ENCODE measurements at places on chromosomes 5 and 9.

- DNase-seq: peak; percentile 7
These were observed 40.4 kb downstream of the ACTBL2 start for GRCh38 chr5:57442080-57442839.

GRCh38 chr9:92289708-92290390 is 3.6 kb downstream of the IARS1 start:
- DNase-seq: no peak

DNA sequence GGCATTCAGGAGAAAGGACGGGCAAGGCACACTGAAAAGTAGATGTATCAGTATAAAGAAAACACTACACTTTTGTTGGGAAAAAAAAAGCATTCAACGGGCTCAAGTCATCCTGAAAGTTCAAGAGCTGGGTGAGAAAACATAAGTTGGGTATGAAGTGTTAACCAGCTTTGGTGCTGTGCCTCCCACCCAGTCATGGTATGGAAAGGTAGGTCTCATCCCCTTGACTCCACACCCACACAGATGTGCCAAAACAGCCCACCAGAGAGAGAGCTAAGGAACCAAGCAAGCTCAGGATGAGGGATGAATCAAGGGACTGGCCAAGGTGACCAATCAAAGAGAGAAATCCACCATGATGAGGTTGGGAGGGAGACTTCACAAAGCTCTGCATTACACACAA is 54.7 kb downstream of the ESM1 start:
- DNase-seq: no peak

GRCh38 chr5:119532637-119533036 is 80.3 kb downstream of the HSD17B4 start:
- no peak for DNase-seq

DNA sequence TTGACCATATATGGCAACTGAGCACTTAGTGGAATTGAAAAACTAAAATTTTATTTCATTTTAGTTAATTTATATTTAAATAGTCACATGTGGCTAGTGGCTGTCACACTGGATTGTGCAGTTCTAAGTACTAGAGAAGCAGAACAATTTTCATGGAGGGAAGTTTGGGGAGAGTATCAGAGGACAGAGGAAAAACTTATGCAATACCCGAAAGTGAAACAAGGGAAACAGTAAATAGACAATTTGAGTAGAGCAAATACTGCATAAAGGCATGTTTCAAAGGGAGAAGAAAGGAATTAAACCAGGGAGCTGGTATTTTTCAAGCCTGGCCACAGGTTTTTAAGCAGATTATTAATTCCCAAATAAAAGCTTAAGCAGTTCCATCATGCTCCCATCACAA is 590.5 kb upstream of the RORB start:
- no peak for DNase-seq

DNA sequence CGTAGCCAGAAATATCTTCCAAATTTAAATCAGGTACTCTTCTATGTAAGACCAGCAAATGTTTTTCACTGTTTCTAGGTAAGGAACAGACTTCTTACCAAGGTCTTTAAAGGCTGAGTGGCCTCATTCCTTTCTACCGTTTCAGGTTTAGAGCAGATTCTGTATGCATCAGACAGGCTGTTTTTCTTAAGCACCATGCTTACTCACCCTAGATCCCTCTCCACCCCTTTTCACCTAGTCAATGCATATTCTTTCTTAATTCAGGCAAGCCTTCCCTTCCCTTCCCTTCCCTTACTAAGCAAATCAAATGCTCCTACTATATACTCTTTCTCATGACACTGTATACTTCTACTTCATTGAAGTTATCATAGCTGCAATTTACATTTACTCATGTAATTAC is 70.7 kb downstream of the RFX3 start:
- no peak for DNase-seq
